ENCODE measurements at places on chromosomes 11 and 22. TPM values are rescaled to one million over a fixed set of nuclear protein-coding genes. Genes with fewer than 3 reads are reported as not detected.

CNIH2 gene
- 1.5 TPM for total RNA-seq

ANGPTL5 gene
- not detected for total RNA-seq

DNA sequence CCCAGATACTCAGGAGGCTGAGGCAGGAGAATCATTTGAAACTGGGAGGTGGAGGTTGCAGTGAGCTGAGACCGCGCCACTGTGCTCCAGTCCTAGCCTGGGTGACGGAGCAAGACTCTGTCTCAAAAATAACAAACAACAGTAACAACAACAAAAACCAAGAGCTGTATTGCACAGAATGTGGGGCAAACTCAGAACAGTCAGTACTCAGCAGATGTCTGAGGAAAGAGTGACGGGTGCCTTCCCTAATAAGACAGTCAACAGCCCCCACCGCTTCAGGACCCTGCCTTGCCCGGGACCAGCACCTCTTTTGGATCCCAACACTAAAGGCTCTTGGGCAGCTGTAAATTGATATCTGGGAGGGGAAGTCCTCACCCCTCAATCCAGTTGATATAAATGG, 40.3 kb downstream of the RIBC2 start:
- no peak for DNase-seq
- peaks cover 2% of the 10 kb centered on the region for H3K27me3 ChIP-seq
- no peaks in the 10 kb centered on the region for H3K4me1 ChIP-seq
- no peak overlapping the region for H3K4me3 ChIP-seq
- H3K27ac ChIP-seq, result no peak overlapping the region

- H3K36me3 ChIP-seq, result no peaks in the 10 kb centered on the region
- no peak for DNase-seq
- H3K4me3 ChIP-seq, result no peak overlapping the region
- no peaks in the 10 kb centered on the region for H3K4me1 ChIP-seq
Measured at GRCh38 chr11:105937738-105938137, 84.3 kb downstream of the MSANTD4 start.

- DNase-seq, result no peak
- H3K27me3 ChIP-seq, result peaks cover 2% of the 10 kb centered on the region
- no peaks in the 10 kb centered on the region for H3K36me3 ChIP-seq
- no peak overlapping the region for H3K4me3 ChIP-seq
- no peaks in the 10 kb centered on the region for H3K4me1 ChIP-seq
Measured at GRCh38 chr11:132024587-132025295, 654.3 kb downstream of the NTM start.

DNA sequence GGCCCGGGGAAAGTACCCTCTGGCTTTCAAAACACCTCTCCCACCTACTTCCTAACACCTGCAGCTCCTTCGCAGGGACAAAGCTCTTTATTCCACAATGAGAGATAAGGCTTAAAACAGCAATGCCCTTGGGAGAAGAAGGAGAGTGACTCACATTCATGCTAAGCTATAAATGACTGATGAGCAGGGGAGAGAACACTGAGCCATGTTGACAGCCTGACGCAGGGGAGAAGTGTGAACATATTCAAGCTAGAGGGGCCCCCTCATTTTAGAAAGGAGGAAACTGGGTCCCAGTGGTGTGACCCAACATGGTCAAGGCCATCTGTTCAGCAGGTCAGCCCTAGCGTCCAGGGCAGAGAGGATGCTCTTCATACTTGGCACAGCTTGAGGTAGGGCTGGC, 171.8 kb downstream of the DSCAML1 start:
- no peaks in the 10 kb centered on the region for H3K4me1 ChIP-seq
- peaks cover 3% of the 10 kb centered on the region for H3K27me3 ChIP-seq
- no peak overlapping the region for H3K4me3 ChIP-seq
- DNase-seq, result no peak

GRCh38 chr22:24181996-24182899, 961 bp downstream of the SUSD2 start:
- H3K36me3 ChIP-seq, result peaks cover 2% of the 10 kb centered on the region
- H3K4me1 ChIP-seq, result no peaks in the 10 kb centered on the region

DNA sequence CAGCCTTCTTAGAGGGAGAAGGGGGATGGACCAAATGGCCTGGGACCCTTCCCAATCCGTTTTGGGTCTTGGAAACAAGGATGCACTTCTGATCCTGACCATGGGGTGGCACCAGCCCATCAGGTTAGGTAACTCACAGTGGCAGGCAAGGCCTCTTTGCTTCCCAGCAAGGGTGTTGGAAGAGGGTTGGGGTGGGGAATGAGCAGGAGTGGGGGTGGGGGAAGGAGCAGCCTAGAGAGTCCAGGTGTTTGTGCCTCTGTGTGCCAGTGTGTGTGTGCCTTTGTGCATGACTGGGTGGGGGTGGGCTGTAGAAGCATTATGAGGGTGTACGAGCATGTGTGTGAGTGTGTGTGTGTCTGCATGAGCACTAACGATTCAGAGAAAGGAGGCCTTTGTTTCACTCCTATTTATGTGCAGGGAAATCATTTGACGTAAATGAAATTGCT, 213.1 kb downstream of the INSC start:
- no peak overlapping the region for H3K27ac ChIP-seq
- no peaks in the 10 kb centered on the region for H3K4me1 ChIP-seq
- no peak overlapping the region for H3K4me3 ChIP-seq
- DNase-seq, result peak; percentile 20

SLN gene
- total RNA-seq, result not detected

DNA sequence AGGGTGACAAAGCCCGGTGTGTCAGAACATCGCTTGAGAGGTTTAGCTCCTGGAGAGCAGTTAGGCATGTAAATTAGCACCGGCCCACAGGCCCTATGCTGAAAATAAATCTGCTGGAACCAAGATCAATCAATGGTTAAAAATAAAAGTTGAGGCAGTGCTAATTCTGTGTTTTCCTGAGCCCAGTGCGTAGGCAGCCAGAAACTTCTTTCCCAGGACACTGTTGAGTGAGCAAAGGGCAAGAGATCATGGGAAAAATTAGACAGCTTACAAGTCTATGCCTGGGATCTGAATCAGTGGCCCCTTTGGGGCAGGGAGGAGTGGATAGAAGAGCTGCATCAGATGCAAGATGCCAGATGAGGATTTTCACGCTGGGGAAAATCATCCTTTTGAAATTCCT, 539.2 kb downstream of the BUD13 start:
- H3K27me3 ChIP-seq, result peaks cover 8% of the 10 kb centered on the region
- no peak for DNase-seq
- no peak overlapping the region for H3K4me3 ChIP-seq
- H3K27ac ChIP-seq, result no peak overlapping the region
- no peaks in the 10 kb centered on the region for H3K4me1 ChIP-seq

NRIP3 gene
- 2.7 TPM for total RNA-seq

GRCh38 chr11:74450318-74450717, 17.0 kb downstream of the KCNE3 start:
- no peak overlapping the region for H3K27ac ChIP-seq
- H3K27me3 ChIP-seq, result peaks cover 8% of the 10 kb centered on the region
- H3K4me3 ChIP-seq, result no peak overlapping the region
- no peaks in the 10 kb centered on the region for H3K4me1 ChIP-seq
- H3K36me3 ChIP-seq, result no peaks in the 10 kb centered on the region

Measured in activated CD4-positive, alpha-beta memory T cell treated with anti-CD3 and anti-CD28 coated beads for 36 hours (primary cell).